ENCODE measurements at places on chromosomes 3 and 15. TPM values are rescaled to one million over a fixed set of nuclear protein-coding genes. Genes with fewer than 3 reads are reported as not detected.

Gene PIK3R4
- total RNA-seq, result 39.0 TPM

Gene ACAP2
- 45.2 TPM for total RNA-seq

Gene MME
- 1.9 TPM for total RNA-seq

Gene GABRR3
- not detected for total RNA-seq

DNA sequence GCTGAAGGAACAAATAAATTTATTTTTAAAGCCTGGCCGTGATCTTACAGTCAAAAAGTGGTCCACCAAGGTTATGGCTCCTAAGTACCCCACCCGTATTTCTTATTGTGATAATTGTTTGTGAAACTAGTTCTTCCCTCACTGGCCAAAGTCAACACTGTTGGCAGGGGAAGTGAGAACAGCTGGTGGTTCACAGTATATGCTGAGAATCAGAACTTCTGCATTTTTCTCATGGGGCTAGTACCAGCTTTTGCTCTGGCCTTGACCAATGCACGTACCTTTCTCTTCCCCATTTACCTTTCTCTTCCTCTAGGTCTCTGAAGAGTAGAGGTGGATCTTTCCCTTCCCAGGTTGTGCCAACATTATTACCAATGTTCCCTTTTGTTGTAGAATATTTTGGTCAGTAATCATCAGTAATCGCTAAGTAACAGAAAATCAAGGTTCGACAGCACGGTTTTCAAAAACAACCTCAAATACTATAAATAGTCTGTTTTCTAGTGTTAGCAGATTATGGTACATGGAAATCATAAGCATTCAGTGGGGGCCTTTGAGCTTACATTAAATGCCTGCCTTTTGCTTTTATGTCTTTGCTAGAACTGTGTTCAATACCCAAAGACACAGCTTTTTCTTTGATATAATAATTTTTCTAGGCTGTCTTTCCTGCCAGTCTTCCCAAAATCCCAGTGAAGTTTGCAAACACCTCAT, 268.0 kb downstream of the LPP start:
- DNase-seq, result no peak

DNA sequence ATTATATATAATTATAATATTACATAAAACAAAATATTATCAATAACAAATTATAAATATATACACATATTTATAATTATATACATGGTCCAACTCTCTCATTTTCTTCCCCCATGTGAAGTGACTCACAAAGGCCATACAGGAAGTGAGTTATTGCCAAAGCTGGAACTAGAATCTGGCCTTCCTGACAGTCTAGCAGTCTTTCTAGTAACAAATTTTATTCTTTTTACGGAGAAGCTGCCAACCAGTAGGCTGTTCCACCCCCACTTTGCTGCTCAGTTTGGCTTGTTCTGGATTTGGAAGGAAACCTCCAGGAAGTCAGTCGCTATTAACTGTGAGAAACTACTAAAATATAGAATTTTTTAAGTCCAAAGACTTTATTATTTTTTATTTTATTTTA, 79.6 kb downstream of the DHX36 start:
- no peak for DNase-seq

All from suprapubic skin (tissue), 4 donors.